AG09319 (cell line): ENCODE measurements at places on chromosomes 3 and 15.
A peak's percentile ranks its signal among the peaks of the same experiment; 100 is the strongest.

DNA sequence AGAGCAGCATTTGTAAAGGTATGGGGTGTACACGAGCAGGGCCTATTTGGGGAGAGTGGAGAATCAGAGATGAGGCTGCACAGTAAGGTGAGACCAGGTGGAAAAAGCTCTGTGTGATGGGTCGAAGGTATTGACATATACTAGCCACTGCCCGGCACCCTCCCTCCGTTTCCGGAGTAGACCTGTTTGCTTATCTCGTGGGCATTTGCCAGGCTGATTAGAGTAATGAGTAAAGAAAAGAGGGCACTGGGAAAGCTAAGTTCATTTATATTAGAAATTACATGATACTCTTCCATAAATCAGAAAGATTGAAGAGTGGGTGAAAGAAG lies 46.2 kb upstream of the ATG7 start:
- no peak for DNase-seq

- no peak for DNase-seq
Observed at GRCh38 chr3:186105543-186105942, 3.3 kb downstream of the ETV5 start.

GRCh38 chr3:123623346-123623880 lies 38.6 kb upstream of the HACD2 start:
- no peak for DNase-seq

DNA sequence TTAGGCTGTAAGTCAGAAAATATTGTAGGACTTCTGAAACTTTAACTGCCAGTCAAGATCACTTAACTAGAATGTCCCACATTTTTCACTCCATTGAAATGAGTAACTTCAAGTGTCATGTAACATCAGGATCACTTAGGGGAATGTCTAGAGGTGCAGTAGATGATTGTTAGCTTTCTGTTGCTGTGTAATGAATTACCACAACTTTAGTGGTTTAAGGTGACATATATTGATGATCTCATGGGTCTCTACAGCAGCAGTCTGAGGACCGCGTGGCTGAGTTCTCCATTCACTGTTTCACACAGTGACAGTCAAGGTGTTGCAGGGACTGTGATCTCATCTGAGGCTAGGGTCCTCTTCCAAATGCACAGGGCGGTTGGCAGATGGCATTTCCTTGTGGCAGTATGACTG lies 82.7 kb downstream of the SLC25A26 start:
- DNase-seq, result no peak

DNA sequence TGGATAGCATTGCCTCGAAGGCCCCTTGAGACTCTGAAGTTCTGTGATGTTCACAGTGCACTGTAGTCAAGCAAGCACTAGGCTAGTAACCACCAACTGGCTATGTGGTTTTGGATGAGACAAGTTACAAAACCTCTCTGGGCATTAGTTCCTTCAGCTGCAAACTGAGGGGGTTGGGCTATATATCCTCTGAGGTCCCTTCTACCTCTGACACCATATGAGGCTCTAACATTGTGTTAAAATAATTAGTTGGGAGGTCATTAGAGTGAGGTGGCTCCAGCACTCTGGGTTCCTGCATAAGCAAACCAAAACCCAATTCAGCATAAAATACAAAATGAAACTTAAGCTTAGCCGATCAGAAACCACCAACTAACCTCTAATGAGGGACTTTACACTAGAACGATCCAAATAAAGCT lies 209.5 kb upstream of the LRRN1 start:
- no peak for DNase-seq

DNA sequence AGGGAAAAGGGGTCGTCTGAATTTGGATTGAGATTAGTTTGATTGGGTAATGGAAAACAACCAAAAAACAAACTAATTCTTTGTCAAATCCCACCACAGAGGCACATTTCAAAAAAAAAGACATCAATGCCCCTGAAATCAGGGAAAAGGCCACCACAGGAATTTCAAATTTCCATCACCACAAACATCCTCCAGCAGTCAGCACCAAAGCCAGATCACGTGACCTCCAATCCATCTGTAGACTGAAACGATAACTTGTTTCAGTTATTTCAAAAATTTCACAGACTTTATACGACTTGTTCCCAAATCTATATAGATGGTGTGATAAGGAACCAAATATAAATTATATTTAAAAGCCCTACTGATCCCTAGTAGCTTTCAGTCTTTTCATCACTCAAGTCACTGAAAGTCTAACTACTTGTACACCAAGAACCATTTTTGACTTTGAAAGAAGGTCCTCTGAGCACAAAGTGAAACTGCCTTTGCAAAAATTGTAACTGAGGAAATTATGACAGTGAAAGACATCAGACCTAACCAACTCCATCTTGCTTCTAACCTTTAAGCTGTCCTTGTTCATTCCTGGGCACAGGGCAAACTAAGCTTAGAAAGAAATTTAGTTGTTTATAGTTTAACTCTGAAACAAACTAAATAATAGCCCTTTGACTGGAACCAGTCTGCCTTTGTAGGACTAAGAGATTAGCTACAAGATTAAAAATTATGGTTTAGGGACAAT lies 48.1 kb upstream of the PLCL2 start:
- DNase-seq, result no peak

DNA sequence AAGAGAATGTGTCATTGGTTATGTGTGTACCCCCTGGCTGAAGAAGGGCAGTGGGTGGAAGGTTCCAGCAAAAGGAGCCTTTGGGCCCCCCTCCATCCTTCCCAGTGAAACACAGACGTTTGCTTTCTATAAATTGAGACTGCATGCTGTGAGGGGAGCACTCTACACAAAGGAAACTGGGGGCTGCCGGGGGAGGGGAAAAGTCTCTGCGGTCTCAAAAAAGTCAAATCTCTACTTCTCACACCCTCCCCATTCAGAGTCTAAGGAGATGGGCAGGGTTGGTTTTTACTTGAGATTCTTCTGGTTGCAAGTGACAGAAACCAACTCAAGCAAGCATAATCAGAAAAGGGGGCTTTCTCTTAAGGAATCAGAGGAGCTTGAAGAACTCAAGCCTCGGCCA lies 50.1 kb upstream of the TLE3 start:
- DNase-seq, result no peak

GRCh38 chr3:80543154-80543553 lies 775.4 kb upstream of the ROBO1 start:
- no peak for DNase-seq

- peak; percentile 65 for DNase-seq
Observed at GRCh38 chr15:71469413-71469812, 340.9 kb upstream of the NR2E3 start.

DNA sequence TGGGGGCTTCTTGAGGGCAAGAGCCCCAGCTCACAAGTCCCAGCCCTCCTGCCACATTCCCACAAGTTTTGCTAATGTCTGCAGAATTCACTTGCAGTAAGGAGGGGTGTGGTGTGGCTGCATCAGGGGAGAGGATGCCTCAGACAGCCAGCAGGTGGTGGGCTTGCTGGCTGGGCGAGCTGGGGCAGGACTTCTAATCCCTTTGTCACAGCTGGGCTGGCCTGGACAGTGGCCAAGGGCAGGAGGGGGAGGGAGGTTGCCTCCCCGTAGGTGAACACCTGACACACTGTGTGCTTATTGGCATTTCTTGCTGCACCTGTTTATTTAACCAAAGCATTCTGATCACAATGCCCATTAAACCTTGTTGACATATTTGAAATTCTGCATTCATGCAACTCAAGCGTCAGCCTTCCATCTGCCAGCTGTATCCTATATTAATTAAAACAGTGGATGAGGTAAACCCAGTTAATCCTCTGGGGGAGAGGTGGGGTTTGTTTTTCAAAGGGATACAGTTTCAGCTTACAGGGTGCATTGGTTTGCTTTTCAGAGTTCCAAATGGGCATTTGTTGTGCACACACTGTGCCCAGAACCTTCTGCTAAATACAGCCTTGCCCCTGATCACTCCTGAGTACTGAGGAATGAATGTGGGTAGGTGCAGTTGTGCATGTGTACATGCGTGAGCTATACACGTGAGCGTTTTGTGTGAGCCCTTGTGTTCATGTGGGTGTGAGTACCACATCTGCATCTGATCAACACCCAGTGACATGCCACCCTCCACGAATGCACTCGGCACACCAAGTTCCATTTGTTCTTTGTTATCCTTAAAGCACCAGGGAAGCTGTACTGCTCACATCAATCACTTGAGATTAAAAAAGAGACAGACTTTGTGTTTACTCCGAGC lies 268.7 kb downstream of the XXYLT1 start:
- no peak for DNase-seq

DNA sequence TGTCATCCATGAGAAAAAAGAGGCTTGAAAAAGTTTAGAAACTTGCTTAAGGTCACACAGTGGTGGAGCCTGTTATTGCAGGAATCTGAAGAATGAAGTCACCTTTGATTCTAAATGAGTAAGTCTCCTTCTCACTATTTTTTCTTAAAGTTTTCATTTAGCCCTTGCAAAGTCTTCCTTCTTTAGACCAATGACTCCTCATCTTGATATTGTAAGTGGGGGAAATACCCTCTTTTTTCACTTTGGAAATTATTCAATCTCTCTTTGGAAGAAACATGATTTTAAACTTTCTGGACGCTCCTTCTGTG lies 787 bp upstream of the SLMAP start:
- no peak for DNase-seq

DNA sequence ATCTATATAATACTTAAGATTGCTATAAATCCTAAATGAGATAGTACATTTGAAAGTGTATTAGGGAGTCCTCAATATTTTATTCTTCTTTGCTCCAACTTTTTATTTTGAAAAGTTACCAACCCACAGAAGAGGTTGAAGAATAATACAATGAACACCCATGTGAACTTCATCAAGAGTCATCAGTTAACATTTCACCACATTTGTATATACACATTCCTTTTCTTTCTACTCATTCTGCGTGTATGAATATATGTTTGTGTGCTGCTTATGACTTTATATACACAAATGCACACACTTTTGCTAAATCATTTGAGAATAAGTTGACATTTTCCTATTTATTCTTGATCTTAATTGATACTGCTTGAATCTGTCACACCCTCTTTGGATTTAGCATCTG lies 193.3 kb upstream of the CGNL1 start:
- no peak for DNase-seq

DNA sequence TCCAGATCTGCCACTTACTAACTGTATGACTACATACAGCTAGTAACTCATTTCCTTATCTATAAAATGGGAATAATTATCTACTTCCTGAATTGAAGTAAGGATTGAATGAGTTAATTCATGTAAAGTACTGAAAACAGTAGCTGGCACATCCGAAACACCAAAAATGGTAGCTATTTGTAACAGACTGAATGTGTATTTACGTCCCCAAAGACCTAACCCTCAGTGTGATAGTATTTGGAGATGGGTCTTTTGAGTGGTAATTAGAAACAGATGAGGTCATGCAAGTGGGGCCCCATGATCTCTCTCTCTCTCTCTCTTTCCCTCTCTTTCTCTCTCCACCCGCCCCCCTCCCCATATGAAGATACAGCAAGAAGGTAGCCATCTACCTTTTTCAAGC lies 146.2 kb downstream of the PLCH1 start:
- no peak for DNase-seq

DNA sequence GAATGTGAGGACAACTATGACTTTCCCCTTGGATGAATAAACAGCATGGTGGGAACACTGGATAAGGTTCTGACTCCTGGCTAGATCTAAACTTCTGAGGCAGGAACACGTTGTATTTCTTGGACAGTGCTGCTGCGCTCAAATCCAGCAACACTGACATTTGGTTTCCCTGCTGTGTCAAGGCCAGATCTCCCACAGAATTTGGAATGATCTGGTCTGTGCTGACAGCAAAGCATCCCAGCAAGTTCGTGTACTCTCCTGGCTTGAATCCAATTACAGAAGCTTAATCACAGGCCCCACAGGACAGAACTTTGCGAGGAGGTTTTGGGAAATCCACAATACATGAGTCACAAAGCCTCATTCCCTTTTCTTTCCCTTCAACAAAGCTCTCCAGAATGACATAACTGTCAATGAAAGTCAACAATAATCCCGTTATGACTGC lies 92.5 kb downstream of the ADAMTS9 start:
- DNase-seq, result no peak

DNA sequence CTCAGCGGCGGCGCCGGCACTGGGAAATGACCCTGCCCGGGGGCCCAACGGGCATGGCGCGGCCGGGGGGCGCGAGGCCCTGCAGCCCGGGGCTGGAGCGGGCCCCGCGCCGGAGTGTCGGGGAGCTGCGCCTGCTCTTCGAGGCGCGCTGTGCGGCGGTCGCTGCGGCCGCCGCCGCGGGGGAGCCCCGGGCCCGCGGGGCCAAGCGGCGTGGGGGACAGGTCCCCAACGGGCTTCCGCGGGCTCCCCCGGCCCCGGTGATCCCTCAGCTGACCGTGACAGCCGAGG lies 172 bp downstream of the ITPKA start:
- no peak for DNase-seq
